Fibroblast of skin of right biceps (primary cell): ENCODE measurements at places on chromosomes 2 and 18.
A peak's percentile ranks its signal among the peaks of the same experiment; 100 is the strongest.

DNA sequence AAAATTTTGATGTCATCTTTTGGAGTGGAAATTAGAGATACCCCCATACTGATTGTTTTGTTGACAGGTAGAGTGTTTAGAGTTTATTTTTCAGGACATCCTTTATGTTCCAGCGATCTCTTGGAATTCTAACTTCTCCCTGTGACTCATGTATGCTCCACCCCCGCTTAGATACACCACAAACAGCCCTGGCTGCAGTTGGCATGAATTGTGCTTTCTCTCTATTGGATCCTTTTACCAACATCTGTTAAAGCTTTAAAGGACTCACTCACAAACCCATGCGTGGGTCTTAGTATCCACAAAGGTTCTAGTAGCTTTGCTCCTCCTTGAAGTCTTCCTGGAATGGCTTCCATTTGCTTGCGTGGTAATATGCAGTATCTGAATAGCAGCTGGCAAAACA is 409.5 kb upstream of the POU3F3 start:
- DNase-seq = peak; percentile 36

GRCh38 chr2:111205774-111206173 is 85.1 kb downstream of the BCL2L11 start:
- DNase-seq = no peak

- DNase-seq = no peak
Measured at GRCh38 chr18:52678034-52678433, 338.0 kb downstream of the DCC start.

DNA sequence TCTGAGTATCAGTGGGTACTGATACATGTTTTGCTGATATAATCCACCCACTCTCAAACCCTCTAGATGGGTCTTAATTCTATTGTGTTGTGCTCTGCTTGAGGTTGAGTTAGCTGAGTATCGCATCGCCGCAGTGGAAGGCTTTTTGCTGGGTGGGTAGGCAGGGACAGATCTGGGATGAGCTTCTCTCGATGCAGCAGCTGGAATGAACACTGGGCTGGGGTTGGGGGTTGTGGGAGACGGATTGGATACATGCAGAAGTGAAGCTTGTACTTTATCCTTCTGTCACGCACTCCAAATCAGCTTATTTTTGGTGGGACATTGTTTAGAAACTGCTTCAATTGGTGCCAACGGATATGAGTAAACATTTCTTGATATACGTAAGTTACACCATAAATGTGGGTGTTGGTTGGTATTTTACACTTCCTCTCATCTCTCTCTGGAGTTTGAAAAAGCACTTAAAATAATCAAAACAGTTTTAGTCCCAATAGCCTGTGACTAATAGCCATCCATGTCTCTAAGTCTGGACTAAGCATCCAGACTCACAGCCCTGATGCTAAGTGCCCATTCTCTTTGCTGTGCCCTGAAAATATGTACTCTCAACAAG is 107.1 kb downstream of the POLE4 start:
- peak; percentile 12 for DNase-seq

DNA sequence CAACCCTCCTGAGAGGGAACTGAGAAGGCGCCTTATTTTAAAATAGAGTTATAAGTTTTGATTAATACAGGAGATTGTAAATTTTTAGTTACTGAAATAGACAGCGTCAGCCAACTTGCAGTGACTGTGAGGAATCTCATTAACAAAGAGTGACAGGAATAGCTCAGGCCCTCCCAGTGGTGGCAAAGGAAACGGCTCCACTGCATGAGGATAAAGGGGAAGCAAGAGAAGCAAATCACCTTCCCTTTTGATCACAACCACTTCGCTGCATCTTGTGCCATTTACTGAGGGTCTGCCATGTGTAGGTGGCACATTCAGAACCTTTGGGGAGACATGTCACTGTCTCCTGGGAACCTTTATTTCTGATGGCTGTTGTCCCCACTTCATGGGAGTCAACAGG is 612.4 kb upstream of the RAB6C start:
- DNase-seq = no peak

DNA sequence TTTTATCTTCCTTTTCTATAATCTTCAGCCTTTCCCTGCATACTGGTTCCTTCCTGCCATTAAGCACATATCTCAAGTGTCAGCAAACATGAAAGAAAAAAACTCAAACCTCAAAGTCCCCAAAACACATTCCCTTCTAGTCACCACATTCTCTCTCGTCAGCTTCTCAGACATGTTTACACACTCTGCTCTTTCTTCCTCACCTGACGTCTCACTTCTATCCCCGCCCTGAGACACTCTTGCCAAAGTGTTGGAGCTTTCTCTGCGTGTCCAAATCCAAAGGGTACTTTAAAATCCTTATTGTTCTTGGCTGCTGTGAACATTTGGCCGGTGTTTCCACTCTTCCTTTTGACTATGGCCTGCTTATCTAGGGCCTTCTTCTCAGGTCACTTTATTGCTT is 47.9 kb downstream of the SOX11 start:
- DNase-seq = no peak

DNA sequence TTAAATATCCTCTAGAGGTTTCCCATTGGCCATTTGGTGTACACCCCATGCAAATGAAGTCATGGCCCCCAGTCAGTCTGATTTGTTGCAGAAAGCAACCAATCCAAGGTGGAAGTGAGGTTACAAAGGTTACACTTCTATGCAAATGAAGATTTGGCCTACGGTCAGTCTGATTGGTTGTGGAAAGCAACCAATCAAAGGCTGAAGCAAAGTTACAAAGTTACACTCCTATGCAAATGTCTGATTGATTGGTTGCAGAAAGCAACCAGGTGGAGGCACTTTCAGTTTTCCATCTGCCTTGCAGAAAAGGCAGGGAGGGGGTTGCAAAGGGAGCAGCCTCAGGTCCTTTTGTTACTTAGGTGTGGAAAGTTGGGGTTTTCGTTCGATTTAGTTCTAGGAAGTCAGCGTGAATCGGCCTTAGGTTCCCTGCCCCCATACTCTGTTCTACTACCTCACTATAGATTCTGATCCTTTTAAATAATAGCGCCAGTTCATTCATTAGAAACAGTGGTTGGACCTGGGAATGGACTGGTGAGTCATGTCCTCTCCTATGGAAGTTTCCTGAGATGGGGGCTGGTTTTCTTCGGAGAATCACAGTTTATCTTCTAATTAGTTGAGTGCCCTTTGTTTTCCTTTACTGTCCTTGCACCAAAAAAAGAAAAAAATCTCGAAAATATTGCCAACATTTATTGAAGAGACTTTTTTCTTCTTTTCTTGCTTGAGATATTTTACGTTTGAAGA is 279.5 kb downstream of the AGAP1 start:
- DNase-seq = peak; percentile 8

GRCh38 chr2:119174216-119174992 is 15.9 kb upstream of the C1QL2 start:
- peak; percentile 24 for DNase-seq

DNA sequence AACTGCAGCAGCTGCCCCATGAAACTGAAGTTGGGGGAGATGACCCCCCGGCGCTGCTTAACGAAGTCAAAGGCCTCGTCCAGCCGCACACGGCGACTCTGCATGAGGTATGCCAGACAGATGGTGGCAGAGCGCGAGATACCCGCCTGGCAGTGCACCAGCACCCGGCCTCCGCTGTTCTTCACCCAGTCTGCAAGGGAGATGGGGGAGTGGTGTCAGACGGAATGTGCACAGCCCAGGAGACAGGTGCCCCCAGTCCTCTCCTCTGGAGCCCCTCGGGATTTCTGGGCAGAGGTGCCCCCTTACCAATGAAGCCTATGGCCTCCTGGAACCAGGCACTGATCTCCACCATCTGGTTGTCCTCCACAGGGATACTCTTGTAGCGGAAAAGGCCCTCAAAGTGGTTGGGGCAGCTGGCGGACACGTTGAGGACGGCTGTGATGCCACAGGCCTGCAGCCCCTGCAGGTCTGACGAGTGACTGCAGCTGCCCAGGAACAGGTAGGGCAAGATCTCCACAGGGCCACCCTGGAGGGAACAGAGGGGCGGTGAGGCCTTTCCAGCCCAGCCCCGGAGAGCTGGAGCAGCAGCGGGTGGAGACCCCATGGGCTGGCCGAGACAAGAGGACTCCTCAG is 1.3 kb downstream of the DUSP2 start:
- no peak for DNase-seq

DNA sequence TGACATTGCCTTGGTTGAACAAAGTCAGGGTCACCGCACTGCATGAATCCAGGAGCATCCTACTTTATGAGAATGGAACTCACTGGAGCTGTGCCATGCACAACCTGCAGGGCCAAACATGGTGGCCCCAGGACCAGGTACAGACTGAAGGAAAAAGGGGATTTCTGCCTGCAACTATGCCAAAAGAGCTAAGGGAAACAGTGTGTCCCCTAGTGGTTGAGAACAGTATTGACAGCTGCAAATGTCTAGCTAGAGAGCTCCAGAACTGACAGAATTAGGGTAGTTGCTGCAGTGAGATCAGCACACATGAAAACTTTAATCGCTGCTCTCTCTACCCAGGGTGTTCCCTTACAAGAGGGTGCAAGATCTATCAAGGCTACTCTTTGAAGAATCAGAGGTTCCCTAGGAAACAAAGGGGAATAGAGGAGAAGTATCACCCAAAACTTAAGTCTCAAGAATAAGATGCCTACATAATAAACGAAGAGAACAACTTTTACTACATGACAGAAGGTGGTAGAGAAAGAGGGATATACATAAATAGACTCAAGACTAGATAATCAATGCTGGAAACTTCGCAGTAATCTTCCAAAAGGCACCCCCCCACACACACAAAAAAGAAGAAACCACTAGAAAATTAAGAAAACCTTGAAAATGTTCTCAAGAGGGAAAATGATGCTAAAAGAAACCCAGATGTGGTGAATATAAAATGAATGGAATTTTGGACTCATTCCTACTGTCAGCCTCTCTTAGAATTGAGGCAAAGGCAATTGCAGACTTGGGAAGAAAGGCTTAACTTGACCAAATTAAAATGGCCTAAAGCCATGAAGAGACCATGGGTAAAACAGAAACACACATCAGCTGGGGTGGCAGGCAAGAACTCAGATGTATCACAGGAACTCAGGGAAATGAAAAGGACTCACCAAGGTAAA is 43.6 kb upstream of the IHH start:
- DNase-seq = peak; percentile 30

DNA sequence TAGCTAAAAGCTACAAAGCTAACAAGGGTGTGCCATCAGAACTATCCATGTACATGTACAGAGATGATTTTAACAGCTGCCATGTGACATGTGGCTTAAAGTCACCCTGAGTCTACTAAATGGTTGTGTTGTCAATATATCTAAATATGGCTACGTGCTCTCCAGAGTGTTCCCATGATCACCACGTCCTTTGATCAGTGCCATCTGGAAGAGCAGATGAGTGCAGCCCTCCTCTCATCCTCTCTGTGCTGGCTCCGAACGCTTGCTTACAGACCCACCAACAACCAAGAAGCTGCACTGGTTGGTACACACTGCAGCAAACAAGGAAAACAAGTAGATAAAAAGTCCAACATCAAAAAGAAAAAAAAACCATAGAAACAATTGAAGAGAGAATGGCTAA is 88.6 kb upstream of the NARS1 start:
- no peak for DNase-seq

DNA sequence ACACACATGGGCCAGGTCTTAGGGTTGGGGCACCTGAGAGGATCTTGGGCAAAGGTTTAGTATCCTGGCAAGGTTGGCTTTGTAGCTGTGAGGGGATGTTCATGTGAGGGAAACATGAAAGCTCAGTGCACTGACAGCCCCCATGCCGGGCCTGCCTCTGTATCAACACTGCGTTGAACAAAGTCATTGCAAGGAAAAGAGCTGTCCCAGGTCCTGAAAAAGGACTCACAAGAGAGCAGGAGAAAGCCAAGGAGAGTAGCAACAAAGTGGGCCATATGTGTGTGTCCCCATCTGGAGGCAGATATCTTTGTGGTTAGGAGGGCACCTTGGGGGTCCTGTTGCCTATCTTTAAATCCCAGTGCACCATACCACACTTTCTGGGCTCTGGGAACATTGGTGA is 237.8 kb upstream of the THSD7B start:
- no peak for DNase-seq

GRCh38 chr18:79930020-79930642 is 21.3 kb downstream of the SLC66A2 start:
- no peak for DNase-seq
